ENCODE measurements at places on chromosomes 7 and 10. TPM values are rescaled to one million over a fixed set of nuclear protein-coding genes. Genes with fewer than 3 reads are reported as not detected.

The PNLIP gene
- not detected for total RNA-seq

The NEUROD6 gene
- not detected for total RNA-seq

The APBB1IP gene
- 50.4 TPM for total RNA-seq

- ATAC-seq: no peak
Measured at GRCh38 chr10:15879058-15879457, 18.8 kb upstream of the MINDY3 start.

- peak; percentile 46 for ATAC-seq
Measured at GRCh38 chr10:21675157-21675796, 141.2 kb downstream of the MLLT10 start.

DNA sequence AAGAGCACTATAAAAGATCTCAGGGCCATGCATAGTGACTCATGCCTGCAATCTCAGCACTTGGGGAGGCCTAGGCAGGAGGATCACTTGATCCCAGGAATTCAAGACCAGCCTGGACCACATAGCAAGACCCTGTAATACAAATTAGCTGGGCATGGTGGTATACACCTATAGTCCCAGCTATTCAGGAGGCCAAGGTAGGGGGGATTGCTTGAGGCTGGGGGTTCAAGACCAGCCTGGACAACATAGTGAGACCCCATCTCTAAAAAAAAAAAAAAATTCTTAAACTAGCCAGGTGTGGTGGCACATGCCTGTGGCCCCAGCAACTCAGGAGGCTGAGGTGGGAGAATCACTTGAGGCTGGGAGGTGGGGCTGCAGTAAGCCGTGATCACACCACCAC, 15.8 kb downstream of the STYXL1 start:
- ATAC-seq: no peak

GRCh38 chr10:17506390-17506789, 52.0 kb upstream of the ST8SIA6 start:
- ATAC-seq: peak; percentile 59

Measured in activated T-helper 17 cell treated with anti-CD3 and anti-CD28 coated beads, Interleukin-2, amount 50 U/mL, for 72 hours (primary cell).